NCI-H345 (cell line): ENCODE measurements at places on chromosomes 7 and 10.

DNA sequence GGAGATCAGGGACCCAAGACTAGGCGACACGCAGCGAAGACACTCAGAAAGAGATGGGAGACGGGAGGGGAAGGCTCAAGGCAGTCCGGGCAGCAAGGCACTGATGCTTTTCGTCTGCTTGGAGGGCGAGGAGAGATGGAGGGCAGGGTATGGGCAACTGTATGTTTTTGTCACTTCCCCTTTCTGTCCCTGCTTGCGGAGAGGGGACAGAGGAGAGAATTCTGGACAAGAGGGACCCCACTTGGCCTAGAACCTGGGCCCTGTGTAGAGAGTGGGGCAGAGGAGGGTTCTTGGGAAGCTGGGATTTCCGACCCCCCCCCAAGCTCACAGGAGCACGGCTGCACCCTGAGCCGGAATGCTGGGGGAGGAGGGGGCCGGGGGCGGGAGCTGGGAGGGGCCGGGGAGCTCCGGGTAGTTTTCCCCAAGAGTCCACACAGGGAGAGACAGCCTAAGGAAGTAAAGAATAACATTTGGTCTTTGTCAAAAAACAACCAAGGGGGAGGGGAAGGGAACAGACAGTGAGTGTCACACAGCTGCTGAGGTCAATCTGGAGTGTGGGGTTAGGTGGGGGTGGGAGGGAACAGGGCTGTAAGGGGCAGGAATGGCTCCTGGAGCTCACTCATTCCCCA, 1.8 kb downstream of the LRCH4 start:
- no peak for DNase-seq

DNA sequence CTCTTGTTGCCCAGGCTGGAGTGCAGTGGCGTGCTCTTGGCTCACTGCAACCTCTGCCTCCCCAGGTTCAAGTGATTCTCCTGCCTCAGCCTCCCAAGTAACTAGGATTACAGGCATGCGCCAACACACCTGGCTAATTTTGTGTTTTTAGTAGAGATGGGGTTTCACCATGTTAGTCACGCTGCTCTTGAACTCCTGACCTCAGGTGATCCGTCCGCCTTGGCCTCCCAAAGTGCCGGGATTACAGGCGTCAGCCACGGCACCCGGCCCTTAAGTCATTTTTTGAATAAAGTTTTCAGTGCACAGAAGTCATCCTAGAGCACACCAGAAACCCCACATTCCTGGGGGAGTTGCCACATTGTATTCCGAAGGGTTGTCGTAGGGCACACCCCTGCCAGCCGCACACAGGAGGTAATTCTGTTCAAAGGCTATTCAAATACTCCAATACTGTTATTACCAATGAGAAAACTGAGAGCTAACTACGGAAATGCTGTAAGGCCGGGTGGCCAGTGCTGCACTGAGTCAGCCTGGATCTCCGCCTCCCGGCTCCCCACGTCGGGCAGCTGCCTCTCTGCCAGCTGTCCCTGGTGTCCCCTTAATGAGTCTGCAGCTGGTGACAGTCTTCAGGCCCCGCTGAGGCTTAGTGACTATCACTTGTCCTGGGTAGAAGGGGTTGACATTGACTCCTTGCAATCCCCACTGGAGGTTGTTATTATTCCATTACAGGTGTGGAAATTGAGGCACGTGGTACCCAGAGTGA, 8.6 kb upstream of the RFC2 start:
- no peak for DNase-seq

DNA sequence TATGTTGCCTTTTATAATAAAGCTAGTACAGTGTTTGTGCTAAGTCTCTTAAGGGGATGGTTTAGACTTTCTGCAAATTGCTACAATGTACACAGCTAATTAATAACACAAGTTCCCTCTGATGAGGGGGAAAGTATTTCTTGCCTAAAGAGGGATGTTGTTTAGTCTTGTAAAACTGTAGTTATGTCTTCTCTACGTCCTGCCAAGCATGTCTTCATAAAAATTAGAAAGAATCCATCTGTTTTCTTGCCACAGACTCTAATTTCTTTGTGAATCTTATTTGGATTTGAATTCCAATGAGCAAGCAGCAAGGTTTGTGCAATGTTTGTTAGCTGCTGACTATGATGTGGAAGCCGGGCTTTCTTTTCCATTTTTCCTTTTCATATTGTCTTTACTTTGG, 28.2 kb downstream of the ADARB2 start:
- DNase-seq, result no peak

- DNase-seq, result no peak
Observed at GRCh38 chr7:84939888-84940287, 247.0 kb downstream of the SEMA3D start.

- peak; percentile 77 for DNase-seq
Observed at GRCh38 chr7:128811631-128812430, 18.4 kb upstream of the FLNC start.

DNA sequence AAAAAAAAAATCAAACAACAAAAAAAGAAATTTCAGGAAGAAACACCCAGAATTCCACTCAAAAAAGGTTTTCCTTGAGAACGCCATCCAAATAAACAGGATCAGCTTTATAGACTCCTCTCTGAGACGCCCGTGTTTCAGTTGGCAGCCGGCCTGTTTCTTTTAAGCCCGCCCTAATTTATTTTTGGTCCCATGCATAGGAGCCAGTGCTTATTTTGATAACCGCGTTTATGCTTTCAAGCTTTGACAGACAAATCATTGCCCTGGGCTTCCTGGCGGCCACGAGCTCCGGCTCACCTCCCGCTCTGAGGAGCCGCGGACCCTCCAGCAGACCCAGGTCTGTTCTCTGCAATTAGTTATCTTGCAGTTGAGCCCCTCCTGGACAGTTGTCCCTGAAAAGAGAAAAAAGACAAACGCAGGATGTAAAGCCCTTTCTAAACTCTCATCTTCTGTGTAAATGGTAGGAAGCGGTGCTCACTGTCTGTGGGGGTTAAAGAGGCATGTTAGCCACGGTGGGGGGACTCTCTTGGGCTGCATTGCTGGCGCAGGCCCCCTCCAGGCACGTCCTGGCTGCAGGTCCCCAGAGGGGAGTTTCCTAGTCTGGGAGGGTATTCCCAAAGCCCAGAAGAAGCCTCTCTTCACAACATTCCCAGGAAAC, 22.2 kb upstream of the UNCX start:
- DNase-seq, result peak; percentile 18

DNA sequence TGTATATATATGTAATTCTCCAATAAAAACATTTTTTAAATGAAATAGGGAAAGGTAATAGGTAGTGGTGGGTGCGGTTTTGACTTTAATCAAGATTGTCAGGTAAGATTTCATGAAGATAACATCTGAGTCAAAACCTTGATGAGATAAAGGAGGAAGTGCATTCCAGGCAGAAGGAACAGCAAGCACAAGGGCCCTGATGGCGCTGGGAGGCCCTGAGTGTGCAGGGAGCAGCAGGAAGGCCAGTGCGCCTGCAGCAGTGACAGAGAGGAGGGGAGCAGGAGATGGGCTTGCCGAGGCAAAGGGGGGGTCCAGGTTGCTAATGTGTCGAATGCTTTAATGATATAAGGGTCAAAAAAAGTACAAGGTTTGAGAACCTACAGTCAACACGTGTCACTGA, 69.8 kb downstream of the GNA12 start:
- no peak for DNase-seq

DNA sequence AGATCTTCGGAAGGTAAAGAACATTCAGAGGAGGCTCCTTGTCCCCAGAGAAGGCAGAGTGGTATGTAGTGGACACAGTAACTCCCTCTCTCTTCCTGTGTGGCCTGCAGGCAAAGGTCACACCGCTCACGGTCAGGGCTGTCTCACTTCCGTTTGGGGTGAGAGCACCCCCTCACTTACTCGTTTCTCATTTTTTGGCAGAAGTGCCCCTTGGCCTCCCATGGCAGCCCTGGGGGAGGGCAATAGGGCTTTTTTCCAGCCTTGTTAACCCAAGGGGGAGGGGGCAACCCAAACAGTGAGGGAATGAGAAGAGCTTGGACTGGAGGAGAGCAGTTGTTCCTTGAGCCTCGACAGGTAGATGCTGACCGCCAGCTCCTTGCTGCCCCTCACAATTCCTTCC, 31.8 kb upstream of the SRGN start:
- DNase-seq, result no peak

DNA sequence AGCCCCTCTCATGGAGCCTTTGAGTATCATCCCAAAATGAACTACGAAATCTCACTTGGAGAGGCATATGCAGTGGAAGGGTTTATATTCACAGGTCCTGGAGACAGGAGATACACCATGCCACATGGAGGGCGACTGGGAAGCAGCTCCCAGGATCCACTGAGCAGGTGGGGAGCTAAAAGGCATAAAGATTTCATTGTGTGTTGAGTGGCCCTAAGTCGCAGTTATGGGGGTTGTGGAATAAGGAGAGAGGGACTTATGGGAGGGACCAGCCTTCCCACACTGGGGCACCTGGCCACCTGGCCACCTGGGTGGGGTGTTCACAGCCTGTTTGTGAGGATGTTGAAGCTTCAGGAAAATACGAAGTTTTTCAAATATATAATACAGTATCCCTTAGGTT, 37.0 kb upstream of the CHST3 start:
- no peak for DNase-seq

GRCh38 chr10:113867904-113868303, 13.4 kb downstream of the NHLRC2 start:
- no peak for DNase-seq

- no peak for DNase-seq
Observed at GRCh38 chr7:44309271-44310091, 15.9 kb downstream of the CAMK2B start.

GRCh38 chr10:97781618-97782331, 10.0 kb upstream of the SFRP5 start:
- no peak for DNase-seq

- DNase-seq, result no peak
Observed at GRCh38 chr10:29780096-29780495, 145.3 kb upstream of the SVIL start.

DNA sequence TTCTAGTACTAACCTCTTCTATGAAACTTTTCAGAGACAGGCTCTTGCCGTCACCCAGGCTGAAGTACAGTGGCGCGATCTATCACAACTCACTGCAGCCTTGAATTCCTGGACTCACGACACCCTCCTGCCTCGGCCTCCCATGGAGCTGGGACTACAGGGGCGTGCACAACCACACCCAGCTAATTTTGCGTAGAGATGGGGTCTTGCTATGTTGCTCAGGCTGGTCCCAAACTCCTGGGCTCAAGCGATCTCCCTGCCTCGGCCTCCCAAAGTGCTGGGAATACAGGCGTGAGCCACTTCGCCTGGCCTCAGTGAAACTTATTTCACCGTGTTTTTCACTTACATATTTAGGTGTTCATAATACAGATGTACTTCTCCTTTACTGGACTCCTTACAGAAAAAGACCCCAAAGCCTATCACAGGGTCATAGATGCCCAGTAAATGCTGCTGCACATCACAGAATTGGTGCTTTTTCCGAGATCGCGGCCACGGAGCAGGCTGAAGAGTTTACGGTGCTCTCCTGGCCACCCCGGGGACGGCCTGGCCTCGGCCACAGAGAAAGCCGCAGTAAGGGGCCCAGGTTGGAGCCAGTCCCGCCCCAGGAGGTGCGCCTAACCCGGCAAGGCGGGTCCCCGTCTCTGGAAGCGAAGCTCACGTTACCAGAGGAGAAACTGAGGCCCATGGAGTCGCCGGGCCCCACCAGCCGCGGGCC, 595 bp downstream of the TBL2 start:
- no peak for DNase-seq

DNA sequence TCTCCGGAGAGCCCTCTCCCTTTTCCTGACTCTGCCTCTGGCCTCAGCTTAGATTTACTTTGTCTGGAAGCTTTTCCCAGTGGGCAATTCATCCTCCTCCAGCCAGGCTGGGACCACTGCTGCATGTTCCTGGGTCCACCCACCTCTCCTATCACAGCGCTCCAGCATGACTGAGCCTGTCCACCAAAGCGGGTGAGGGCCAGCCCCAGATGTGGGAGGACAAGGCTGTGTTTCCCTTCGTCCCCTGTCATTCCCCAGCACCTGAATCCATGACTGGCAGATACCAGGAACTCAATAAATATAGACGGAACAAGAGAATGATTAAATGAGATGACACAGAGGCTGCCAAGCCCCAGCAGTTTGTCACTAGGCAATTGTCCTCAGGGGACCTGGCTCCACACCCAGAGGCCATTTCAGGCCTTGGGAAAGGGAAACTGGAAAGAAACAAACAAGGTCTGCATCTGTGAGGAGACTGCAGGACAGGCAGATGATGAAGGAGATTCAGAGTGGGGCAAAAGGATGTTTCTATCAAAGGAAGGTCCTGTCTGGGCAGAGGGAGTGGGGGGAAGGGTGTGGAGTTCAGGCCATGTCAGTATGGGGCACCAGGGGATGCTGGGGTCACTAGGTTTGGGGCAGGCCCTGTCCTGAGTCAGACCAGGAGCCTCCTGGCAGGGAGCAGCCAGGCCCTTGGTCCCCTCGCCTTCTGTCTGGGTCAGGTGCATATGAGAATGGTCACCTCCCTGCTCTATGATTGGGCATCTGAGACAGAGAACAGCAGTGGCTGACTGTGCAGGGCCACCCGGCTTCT, 576.4 kb downstream of the GRID1 start:
- no peak for DNase-seq

GRCh38 chr10:42960491-42960990, 116.3 kb upstream of the RET start:
- no peak for DNase-seq

DNA sequence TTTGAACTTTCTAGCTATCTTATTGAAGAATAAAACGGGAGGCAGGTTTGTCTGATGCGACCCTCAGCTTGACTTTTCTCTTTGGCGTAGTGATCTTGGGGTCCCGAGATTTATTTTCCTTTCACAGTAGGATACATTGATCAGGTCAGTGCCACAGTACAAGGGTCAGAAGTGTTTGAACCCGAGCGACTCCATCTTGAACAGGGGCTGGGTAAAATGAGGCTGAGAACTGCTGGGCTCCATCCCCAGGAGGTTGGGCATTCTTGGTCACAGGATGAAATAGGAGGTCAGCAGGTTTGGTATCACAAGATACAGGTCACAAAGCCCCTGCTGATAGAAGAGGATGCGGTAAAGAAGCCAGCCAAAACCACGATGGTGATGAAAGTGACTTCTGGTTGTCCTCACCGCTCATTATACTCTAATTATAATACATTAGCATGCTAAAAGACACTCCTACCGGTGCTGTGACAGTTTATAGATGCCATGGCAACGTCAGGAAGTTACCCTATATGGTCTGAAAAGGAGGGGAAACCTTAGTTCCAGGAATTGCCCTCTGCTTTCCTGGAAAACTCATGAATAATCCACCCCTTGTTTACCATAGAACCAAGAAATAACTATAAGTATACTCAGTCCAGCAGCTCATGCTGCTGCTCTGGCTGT, 3.0 kb upstream of the TECPR1 start:
- no peak for DNase-seq

DNA sequence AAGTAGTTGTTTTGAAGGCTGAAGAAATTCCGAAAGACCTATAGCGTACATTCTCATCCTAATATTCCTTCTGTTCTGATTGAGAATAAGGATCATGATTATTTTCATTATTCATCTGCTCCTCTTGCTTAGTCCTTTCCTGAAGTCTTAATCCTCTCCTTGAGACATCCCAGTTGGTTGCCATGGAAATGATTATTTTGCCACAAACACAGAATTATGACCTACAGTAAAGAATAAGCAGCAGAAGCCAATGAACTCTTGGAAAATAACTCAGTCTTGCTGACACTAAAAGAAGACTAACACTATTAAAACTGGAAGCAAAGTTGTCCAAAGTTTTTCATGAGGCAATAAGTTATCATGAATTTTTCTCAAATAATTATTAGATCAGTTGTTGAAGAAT, 47.8 kb upstream of the JAZF1 start:
- no peak for DNase-seq
